Stimulated activated CD4-positive, alpha-beta T cell treated with anti-CD3 and anti-CD28 coated beads, TNF-alpha, amount 100 ng/mL, for 1 hour (primary cell): ENCODE measurements at places on chromosomes 2 and 18.

GRCh38 chr2:172693037-172693436, 42.6 kb upstream of the RAPGEF4 start:
- DNase-seq, result no peak

GRCh38 chr2:45625824-45626223, 14.8 kb upstream of the SRBD1 start:
- no peak for DNase-seq

DNA sequence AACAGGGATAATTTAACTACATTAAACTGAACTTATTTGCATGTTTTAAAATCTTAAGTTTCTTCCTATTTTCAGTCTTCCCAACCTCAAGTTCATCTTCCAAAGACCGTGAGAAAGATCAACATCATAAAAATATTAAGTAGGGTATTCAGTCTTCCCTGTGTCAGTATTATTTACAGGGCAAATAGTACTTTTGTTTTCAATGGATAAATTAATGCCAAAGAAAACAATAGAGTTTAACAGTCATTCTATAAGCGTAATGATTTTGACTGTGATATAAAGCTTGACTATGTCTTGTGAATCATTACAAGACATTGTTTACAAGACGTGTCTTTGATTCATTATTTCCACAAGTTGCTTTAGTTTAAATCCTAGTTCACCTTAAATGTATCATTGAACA, 48.0 kb upstream of the NRXN1 start:
- DNase-seq, result no peak

DNA sequence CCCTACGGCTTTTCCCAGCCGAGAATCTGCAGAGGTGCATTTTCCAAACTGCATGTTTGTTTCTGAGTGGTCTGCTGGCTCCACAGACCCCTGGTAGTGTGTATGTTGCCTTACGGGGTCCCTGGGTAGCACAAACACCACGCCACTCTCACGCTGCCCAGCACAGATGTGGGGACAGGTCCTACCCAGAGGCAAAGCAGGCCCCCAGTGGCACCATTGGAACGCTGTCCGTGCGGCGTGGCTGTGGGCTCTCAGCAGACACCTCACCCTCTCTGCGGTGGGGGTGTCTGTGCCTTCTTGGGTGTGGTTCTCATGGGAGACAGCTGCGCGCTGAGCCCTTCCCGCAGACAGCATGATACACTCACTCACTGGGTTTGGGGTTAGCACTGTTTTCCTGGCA, 137.4 kb downstream of the NFATC1 start:
- DNase-seq, result no peak

GRCh38 chr2:235640926-235641723, 147.3 kb downstream of the AGAP1 start:
- DNase-seq, result no peak
